GM12892 (cell line): ENCODE measurements at places on chromosomes 6 and 20.

GRCh38 chr20:51020657-51021056, 2.2 kb downstream of the KCNG1 start:
- DNase-seq, result no peak

DNA sequence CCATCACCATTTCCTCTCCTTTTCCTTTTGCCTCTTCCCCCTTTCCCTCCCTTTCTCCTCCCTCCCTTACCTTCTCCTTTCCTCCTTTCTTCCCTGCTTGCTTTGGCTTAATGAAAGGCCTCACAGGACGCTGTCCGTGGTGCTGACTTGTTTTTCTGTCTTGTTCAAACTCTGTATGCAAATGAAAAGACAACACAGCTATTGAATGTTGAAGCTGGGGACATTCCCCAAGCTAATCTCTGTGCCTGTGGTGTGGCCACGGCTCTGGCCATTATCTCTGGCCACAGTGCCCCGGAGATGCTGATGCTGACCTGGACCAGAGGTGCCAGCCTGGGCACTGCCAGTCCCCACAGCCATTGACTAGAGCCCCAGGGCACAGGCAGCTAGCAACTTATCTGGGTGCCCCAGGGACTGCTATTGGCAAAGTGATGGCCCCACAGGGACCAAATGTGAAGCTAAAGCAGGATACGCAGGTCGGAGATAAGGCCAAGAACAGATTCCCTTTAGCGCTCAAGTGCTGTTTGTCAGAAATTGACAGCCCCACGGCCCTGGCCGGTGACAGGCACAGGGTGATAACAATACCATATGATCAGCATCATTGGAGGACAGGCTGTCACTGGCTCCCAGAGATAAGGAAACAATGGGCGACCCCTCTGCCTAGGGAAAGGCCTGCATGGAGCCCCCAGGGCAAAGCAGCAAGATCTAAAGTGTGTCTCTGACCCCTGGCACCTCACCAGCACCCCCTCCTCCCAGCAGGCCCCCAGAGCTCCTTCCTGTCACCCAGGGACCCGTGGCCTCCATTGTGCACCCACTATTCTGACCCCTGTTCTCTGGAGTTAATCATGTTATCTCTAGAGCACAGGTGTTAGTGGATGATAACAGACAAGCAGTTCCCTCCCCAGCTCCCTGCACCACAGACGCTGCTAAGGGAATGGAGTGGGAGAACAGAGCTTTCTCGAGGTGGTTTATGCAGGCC, 31.6 kb upstream of the SLC32A1 start:
- no peak for DNase-seq

- DNase-seq, result no peak
Observed at GRCh38 chr6:96816301-96816817, 20.9 kb downstream of the GPR63 start.

- no peak for DNase-seq
Observed at GRCh38 chr6:21780679-21781078, 187.1 kb downstream of the SOX4 start.
